ENCODE measurements at places on chromosomes 1 and 21.
A peak's percentile ranks its signal among the peaks of the same experiment; 100 is the strongest.

GRCh38 chr1:40903106-40903505 is 40.9 kb upstream of the CITED4 start:
- DNase-seq, result no peak

GRCh38 chr1:114505148-114505561 is 5.8 kb downstream of the TRIM33 start:
- DNase-seq, result peak; percentile 51

- no peak for DNase-seq
Measured at GRCh38 chr1:94949681-94950661, 23.1 kb upstream of the CNN3 start.

- no peak for DNase-seq
Measured at GRCh38 chr1:160307118-160307791, 22.3 kb upstream of the PEX19 start.

DNA sequence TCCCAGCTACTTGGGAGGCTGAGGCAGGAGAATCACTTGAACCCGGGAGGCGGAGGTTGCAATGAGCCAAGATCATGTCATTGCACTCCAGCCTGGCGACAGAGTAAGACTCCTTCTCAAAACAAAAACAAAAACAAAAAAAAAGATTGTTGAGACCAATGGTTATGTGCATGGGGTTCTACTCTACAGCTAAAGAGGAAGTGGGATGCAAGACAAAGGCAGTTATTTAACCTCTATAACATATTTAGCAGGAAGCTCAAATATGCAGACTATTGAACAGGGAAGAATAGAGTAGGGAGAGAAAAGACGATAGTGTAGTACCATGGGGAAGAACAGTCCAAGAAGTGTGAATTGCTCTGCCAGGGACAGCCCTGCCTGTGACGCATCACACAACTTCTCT is 227.7 kb downstream of the SMYD3 start:
- DNase-seq, result no peak

DNA sequence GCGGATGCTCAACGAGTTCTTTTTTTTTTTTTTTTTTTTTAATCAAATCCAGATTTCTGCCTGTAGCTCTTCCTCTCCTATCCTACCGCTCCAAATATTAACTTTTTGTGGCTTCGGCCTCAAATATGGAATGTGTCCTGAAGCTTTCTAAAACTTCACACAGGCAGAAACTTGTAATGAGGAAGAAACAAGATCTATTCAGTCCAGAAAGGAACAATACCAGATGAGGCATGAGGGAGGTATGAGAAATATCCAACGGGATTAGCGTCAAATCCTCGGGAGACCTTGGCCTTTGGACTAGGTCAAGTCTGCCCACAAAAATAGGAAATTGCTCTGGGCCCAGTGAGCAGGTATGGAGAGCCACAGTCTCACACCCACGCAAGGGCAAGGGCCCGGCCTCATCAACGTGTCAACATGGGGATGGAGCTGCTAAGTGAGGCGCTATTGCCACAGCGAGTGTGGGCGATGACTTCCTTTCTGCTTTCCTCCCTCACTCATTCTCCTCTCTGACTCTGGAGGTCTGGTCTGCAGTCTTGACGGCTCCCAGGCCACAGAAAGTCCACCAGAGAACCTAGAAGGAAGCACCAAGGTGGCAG is 66.6 kb downstream of the BCAR3 start:
- no peak for DNase-seq

DNA sequence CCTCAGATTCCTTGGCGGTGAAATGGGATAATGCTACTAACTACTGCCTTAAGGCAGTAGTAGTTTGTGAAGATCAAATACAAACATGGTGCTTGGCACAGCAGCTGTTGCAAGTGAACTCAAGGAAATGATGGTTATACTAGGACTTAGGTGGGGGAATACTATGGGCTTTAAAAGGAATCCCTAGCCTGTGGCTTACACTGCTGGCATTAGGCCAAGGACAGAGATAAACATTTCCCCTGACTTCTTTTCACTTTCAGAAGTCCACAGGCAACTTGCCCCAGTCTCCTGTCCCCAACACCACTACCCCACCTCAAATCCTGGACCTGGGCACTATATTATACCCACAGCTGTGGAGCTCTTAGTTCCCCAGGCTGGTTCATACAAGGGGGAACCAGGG is 13.1 kb upstream of the VAMP4 start:
- no peak for DNase-seq

DNA sequence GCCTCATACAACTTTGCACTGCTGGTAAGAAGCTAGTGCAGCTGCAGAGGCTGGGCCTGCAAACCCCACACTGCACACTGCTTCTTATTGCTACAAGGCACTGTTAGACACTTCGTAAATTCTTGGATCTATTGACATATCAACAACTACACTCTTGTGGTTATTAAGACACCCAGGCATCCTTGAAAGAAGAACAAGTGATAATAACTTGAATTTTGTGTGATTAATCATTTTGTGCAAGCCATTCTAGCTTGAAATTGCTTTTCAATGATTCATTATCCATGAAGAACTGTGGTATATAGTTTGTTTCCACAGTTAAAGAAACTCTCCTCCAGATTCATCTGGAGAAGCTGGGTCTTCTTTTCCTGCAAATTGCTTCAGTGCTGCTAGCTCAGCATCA is 33.7 kb upstream of the IFI44L start:
- DNase-seq, result no peak

GRCh38 chr1:98921817-98922216 is 82.8 kb downstream of the PLPPR5 start:
- DNase-seq, result no peak

DNA sequence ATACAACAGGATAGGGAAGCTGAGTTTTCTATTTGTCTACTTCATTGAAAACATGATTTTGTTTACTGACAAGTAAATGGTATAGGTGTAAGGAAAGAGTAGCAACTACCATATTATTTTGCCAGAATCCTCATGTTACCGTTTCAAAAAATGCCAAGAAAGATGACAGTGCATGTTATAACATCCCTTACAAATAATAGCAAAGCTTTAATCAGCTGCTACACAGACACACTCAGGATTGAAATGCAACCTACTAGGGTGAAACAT is 331.5 kb downstream of the CHRM3 start:
- no peak for DNase-seq

DNA sequence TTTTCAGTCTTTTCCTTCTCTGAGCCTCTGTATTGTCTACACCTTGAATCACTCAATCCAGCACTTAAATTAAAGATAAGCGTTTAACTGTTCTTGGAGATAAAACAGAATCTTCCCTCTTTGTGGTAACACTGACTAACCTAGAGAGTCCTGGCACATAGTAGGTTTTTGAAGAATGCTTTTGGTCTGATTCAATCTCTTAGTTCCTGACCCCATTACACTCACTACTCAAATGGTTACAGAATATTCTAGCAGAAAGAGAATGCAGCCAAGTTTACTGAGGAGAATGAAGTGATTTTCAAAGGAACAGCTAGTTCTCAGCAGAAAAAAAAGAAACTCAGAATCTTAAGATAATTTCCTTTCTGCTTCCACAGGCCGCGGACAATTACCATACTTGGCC is 309.2 kb upstream of the PRMT6 start:
- no peak for DNase-seq

DNA sequence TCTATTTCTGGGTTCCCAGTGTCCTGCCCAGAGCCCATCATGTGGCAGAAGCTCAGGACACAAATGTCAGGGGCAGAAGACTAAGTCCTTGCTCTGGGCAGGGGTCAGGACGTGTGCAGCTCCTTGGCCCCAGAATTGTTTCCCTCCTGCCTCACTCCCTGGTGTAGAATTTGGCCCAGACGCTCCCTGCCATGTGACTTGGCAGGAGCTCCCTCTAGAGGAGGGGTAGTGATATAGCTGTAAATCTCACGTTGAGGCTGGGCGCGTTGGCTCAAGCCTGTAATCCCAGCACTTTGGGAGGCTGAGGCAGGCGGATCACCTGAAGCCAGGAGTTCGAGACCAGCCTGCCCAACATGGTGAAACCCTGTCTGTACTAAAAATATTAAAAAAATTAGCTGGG is 91.2 kb downstream of the UBIAD1 start:
- peak; percentile 29 for DNase-seq

DNA sequence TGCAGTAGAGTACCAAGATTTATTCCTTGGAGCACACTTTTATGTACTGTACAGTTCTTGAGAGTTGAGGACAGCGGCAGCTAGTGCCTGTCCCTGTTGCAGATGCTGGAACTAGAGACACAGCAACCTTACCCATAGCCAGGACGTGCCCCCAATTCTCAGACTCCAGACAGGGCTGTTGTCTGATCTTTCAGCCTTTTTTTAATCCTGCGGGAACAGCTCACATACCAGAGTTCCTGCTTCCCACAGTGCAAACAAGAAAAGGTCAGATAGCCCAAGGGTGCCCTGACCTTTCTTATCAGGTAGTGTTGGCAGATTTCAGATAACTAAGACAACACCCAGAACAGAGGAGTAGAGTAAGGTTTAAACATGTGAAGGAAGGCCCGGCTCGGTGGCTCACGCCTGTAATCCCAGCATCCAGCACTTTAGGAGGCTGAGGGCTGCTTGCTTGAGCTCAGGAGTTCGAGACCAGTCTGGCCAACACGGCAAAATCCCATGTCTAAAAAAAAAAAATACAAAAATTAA is 78.5 kb downstream of the DOP1B start:
- DNase-seq, result no peak

- DNase-seq, result peak; percentile 75
Measured at GRCh38 chr1:66764994-66765578, 12.8 kb downstream of the DYNLT5 start.

GRCh38 chr21:46215436-46216131 is 13.0 kb downstream of the LSS start:
- DNase-seq, result no peak

- DNase-seq, result no peak
Measured at GRCh38 chr1:19872190-19872589, 10.0 kb upstream of the OTUD3 start.

DNA sequence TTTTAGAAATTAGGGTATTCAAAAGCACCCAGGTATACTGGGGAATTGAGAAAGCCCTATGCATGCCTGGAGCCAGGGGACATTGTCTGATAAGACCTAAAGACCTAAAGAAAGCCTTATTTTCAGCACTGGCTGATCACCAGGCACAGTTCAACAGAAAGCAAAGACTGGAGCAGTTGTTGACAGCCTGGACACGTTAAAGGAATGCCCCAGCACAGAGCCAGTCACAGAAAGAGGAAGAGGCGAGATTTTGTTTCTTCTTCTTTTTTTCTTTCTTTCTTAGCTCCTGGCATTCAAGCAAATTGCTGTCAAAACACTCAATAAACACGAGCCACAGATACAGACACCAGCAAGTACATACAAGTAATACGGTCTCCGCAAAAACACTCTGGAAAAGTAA is 40.4 kb downstream of the RNF187 start:
- DNase-seq, result no peak

GRCh38 chr1:203362720-203363025 is 11.8 kb upstream of the FMOD start:
- no peak for DNase-seq

GRCh38 chr1:23371987-23372880 is 2.6 kb upstream of the ZNF436 start:
- no peak for DNase-seq

DNA sequence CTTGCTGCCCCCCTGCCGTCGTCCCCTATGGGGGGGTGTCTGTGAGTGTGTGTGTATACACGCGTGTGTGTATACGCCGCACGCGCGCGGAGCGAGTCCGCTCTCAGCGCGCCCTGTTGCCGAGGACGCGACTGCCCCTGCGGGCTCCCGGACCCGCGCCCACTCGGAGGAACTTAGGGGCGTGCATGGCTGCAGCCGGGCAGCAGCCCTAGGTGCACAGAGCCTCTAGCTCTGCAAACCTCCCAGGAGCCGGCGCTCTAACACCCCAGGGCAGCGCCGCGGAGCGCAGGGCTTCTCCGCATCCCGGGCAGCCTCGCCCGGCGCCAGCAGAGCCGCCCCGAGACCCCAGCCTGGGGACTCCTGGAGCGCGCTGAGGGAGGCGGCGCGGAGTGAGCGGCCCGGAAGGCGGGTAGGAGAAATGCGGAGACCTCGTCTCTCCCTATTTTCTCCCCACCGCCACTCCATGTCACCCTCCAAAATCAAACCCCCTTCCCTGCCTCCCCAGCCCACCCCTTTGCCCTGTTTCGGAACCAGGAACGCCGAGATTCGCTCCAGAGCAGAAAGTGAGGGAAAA is 574 bp downstream of the ITPKB start:
- peak; percentile 32 for DNase-seq

- no peak for DNase-seq
Measured at GRCh38 chr1:201539561-201540431, 869 bp downstream of the NAV1 start.

DNA sequence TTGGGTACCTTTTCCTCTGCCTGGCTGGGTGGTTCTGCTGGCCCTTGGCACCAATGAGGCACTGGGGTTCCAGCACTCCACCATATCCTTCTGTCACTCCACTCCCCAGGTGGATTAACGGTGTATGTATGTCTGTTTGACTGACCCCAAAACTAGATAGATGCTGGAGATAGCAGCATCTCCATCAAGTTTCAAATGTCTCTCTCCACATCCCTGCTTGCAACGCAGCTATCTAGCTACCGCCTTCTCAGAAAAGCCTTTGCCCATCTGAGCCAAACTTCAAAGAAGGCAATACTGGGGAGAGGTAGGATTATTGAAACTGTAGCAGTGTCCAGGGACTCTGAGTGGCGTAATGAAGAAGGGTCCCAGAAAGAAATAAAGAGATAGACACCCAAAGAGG is 64.0 kb downstream of the RHBG start:
- no peak for DNase-seq

DNA sequence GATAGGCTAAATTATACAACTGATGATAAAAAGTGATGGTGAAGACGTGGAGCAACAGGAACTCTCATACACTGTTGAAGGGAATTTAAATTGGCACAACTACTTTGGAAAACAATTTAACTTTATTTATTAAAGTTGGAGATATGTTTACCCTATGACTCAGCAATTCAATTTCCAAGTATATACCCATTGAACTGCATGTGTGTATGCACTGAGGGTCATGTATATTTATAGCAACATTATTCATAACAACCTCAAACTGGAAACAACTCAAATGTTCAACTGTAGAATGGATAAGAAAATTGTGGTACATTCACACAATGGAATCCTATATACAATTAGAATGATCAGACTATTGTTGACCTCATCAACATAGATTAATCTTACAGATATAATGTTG is 16.5 kb upstream of the BCAS2 start:
- DNase-seq, result no peak

DNA sequence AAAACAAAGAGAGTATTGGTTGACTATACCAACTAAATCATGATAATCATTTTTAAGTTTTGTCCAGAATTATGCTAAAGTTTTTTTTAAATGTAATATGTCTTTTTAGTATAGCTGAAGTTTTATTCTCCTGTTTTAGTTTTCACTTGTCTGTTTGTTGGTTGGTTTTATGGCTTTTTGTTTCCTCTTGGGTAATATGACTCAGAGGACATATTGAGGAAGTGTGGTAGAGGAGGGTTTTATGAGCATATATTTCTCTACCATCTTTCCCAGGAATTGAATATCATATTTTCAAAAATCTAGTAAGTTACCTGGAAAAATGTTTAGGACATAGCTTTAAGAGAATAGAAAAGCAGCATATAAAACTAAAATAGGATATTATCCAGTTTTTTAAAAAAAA is 68.6 kb upstream of the MCOLN3 start:
- DNase-seq, result no peak
